ENCODE measurements at places on chromosomes 5 and 9. TPM values are rescaled to one million over a fixed set of nuclear protein-coding genes. Genes with fewer than 3 reads are reported as not detected.

PCDHA9 gene
- not detected for total RNA-seq

DOCK2 gene
- 3.3 TPM for total RNA-seq

PTPRD gene
- 0.43 TPM for total RNA-seq

SLC34A1 gene
- not detected for total RNA-seq

QRFP gene
- total RNA-seq = not detected

LCN9 gene
- not detected for total RNA-seq

TIMD4 gene
- total RNA-seq = 1.6 TPM

CDC42SE2 gene
- total RNA-seq = 31.3 TPM

CCL21 gene
- total RNA-seq = not detected

GBGT1 gene
- total RNA-seq = 2.1 TPM

PFN3 gene
- total RNA-seq = not detected

CCDC192 gene
- total RNA-seq = not detected

SPARC gene
- total RNA-seq = 18.8 TPM

SEMA4D gene
- total RNA-seq = 4.3 TPM

SMIM33 gene
- not detected for total RNA-seq

PAPPA gene
- 30.6 TPM for total RNA-seq

CRAT gene
- 23.6 TPM for total RNA-seq

SPATA31E1 gene
- total RNA-seq = not detected

SH3TC2 gene
- 0.41 TPM for total RNA-seq

ICE1 gene
- total RNA-seq = 21.9 TPM

PCDHGA3 gene
- total RNA-seq = not detected

LCN15 gene
- total RNA-seq = not detected

FCN2 gene
- not detected for total RNA-seq

PRSS3 gene
- total RNA-seq = 12.6 TPM

ZFP2 gene
- not detected for total RNA-seq

DIPK1B gene
- 8.7 TPM for total RNA-seq

FAM78A gene
- total RNA-seq = 0.31 TPM

AJM1 gene
- 4.6 TPM for total RNA-seq

ANXA2R gene
- total RNA-seq = 2.5 TPM

ZFAND5 gene
- total RNA-seq = 177 TPM

PCDHA1 gene
- 0.14 TPM for total RNA-seq

TRIP13 gene
- 71.3 TPM for total RNA-seq

NMUR2 gene
- total RNA-seq = 0.09 TPM

RPL37 gene
- 2,645 TPM for total RNA-seq

RNF180 gene
- total RNA-seq = 0.26 TPM

OR1Q1 gene
- total RNA-seq = not detected

MSH3 gene
- total RNA-seq = 6.4 TPM

NEUROG1 gene
- total RNA-seq = not detected

SAXO1 gene
- not detected for total RNA-seq

PCDHB7 gene
- 0.05 TPM for total RNA-seq

GALNT12 gene
- 2.9 TPM for total RNA-seq

C5orf24 gene
- 18.2 TPM for total RNA-seq

TPRN gene
- 10.8 TPM for total RNA-seq

SEMA5A gene
- not detected for total RNA-seq

LYRM7 gene
- 2.2 TPM for total RNA-seq

ENC1 gene
- 6.3 TPM for total RNA-seq

OR1L4 gene
- not detected for total RNA-seq

DDX41 gene
- total RNA-seq = 149 TPM

Measured in A549 treated with Mapracorat at 1 μM for 4 hours (cell line).